ENCODE measurements at places on chromosomes 3 and 15.

GRCh38 chr15:74374648-74375302 lies 7.3 kb upstream of the CYP11A1 start:
- DNase-seq = no peak

DNA sequence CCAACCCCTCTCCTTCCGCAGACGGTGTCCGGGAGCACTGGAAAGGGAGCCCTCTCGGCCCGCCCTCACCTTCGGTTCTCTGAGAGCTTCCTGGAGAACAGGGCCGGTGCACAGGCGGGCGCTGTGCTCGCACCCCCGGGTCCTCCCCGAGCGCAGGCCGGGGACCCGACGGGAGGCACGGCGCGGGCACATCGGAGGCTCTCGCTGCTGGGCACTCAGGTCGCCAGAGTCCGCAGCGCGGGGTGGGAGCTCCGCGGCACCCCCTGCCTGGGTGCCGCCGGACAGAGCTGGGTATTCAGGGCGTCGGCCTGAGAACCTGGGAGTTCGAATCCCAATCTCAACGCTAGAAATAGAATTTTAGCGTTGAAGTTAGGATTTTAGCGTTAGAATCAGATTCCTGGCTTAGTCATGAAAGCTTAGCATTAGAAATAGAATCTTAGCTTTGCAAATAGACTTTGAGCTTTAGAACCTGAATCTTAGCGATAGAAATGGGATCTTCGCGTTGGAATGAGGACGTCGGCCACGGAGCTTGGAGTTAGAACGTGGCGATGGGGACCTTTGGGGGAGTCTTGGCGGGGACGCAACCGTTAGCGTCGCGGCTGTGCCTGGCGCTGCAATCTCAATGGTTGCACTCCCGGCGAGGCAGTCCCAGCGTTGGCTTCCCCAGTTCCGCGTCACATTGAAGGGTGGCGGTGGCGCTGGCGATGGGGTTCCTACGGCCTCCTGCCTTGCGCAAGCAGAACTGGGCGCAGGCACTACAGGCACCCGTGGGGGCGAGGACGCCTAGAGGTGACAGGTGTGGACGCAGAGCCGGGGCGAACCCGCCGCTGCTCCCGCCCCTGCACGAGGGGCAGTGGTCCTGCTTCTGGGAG lies 549 bp downstream of the TRH start:
- DNase-seq = no peak

DNA sequence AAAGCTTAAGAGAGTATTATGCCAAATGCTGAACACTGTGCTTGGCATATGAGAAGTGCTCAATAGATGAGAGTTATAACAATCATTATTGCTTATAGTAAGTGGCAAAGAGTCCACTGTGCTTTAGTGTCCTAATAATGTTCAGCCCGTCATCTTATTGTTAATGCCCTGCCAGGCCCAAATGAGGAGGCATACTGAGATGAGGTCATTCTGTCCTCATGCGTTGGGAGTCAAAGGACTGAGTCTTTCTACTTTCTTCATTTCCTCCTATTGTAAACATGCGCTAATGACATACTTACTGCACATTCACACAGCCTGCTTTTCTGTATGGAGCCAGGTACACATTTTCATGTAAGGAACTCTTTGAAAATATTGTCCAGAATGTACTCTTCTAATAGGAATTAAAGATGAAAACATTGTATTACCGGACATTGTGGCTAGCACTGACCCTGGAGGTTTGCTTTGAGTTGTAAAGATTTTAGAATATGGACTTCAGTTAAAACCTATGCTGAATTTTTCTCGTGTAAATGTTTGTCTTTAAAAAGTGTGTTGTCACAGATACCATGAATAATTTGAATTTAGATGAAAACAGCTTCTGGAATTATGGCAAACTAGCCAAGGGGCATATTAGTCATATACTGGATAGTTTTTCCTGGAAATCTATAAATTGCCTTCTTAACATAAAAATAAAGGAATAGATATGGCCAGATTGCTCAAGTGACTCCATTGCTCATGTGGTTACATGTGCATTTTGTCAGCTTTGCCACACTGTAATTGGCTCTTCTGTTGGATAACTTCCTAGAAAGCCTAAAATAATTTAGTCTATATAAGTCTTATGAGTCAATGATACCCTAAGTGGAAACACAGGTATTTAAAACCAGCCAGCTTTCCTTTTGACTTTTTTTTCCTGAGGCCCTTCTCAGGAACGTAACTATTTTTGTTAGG lies 38.3 kb downstream of the KBTBD12 start:
- no peak for DNase-seq

GRCh38 chr3:13494463-13495350 lies 14.6 kb downstream of the HDAC11 start:
- DNase-seq = peak; percentile 48

DNA sequence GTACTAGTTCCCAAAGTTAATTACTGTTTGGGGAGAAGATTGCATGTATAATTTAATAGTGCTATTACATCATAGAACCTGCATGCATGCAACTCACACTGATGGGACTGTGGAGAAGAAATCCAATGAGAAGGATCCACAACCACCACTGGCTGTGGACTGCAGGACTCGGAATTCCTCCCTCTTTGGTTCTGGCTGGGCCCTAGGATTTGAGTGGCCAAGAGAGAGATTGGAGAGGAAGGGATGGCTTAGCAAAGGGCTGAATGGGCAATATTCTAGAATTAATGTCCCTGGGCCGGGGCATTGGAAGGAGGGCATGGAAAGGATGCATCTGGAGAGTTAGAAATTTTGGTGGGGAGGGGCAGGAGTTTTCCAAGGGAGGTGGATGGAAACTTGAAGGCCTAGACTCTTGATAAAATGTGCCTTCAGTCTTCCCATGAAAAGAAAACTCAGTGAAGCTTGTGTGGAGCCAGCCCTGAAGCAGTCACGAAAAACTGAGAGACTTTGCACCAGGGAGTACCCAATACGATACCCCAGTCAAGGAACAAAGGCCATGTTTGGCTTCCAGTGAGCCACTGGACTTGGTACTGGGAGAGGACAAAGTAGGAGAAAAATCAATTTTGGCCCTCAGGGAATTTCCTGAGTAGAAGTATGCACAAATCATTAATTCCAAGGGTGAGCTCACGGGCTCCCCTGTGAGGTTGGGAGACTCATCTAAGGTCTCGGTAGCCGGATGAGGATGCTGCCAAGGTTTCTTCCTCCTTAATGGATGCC lies 31.4 kb upstream of the TPM1 start:
- DNase-seq = no peak

GRCh38 chr15:86392296-86392695 lies 312.6 kb downstream of the AGBL1 start:
- DNase-seq = no peak

GRCh38 chr3:184379358-184380184 lies at the start of gene CHRD:
Gene CHRD, plus strand, starts transcription at chr3:184380054. Its CDS starts 265 bp downstream, at chr3:184380319.
- DNase-seq = peak; percentile 30

- DNase-seq = no peak
These were observed 9.3 kb upstream of the P3H2 start for GRCh38 chr3:190130037-190130436.

DNA sequence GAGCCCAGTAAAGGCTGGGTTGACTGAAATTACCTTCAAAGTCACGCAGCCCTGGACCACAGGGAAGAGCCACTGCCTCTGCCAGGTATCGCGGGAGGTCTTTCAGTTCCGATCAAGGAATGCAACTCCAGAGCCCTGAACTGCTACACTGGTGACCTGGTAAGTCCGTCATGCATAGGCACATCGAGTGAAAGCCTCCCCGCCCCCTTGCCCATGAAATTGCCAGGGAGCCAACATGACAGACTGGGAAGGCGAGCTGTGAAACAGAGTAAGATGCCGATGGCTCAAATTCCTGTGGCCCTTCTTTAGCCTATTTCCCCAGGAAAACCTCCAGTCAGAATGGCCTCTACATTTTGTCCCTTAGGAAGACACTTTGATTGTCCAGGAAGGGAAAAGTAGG lies 2.3 kb upstream of the GP5 start:
- DNase-seq = no peak

- DNase-seq = no peak
These were observed 292.1 kb downstream of the LSAMP start for GRCh38 chr3:116153174-116153573.

- DNase-seq = no peak
These were observed 27.8 kb downstream of the DPH3 start for GRCh38 chr3:16236856-16237393.

GRCh38 chr15:32718227-32718820 lies 520 bp downstream of the GREM1 start:
- DNase-seq = peak; percentile 52

- no peak for DNase-seq
These were observed 27.0 kb upstream of the CAPN3 start for GRCh38 chr15:42332331-42332730.

GRCh38 chr3:22045882-22046281 lies 294.9 kb upstream of the ZNF385D start:
- DNase-seq = no peak

- DNase-seq = no peak
These were observed 27.6 kb downstream of the NIPA2 start for GRCh38 chr15:22866079-22866478.

- no peak for DNase-seq
These were observed 22.9 kb upstream of the CCNL1 start for GRCh38 chr3:157182879-157183278.

GRCh38 chr15:26382444-26383072 lies 390.3 kb downstream of the GABRB3 start:
- no peak for DNase-seq

DNA sequence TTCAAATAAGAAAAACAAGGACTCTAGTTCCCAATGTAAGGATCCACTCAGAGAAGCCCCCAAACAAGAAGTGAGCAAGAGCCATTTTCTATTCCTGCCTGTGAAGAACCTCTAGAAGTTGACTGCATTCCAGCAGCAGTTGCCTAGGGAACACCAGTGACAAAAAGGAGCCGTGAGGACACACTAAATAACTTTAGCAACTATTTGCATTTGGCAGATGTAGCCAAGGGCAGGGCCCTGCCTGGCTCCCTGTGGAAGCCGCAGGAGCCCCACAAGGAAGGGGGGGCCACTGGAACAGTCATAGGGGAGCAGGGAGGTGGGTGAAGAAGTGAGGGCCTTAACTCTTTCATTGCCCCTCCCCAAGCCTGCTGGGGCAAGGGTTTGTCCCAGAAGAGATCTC lies 470.2 kb upstream of the PROK2 start:
- DNase-seq = peak; percentile 86

DNA sequence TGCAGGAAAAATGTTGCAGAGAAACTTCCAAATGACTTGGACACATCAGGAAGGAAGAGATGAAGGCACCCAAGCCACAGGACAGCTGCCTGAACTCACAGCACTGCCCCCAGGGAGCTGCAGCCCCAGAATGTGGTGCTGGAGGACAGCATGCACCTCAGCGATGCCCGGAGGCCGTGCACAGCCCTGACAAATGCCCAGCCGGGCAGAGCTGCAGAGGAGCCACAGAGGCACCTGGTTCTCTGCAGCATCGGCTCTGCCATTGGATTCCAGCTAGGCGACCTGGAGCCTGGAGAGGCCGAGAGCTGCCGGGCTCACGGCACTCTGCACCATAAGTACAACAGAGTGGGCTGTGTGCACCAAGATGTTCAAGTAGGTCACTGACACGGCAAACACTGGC lies 97.5 kb downstream of the OCA2 start:
- no peak for DNase-seq

- no peak for DNase-seq
These were observed 61.6 kb downstream of the TMEM39A start for GRCh38 chr3:119401503-119402440.

GRCh38 chr3:116300226-116300625 lies 145.1 kb downstream of the LSAMP start:
- no peak for DNase-seq

GRCh38 chr3:50251220-50251619 lies 15.2 kb downstream of the GNAI2 start:
- no peak for DNase-seq

GRCh38 chr3:115469649-115470048 lies 153.7 kb upstream of the GAP43 start:
- no peak for DNase-seq
